ENCODE measurements at places on chromosomes 5 and 9. TPM values are rescaled to one million over a fixed set of nuclear protein-coding genes. Genes with fewer than 3 reads are reported as not detected.

DNA sequence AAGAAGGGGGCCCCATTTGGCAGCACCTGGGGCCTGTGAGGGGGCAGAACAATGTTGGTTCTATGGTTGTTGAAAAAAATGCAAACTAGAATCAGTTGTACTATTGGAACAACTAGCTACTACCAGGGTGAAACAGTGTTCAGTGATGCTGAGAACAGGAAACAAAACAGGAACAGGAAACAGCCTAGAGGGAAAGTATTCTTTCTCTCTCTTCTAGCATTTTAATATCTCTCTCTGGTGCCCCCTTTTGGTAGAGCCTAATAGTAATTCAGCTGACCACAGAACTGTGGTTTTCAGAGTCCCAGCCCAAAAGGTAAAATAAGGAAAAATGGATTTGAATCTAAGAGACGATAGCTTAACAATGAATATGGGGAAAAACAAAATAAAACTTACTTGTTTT lies 138.0 kb upstream of the KCNN2 start:
- DNase-seq = peak; percentile 4

DNA sequence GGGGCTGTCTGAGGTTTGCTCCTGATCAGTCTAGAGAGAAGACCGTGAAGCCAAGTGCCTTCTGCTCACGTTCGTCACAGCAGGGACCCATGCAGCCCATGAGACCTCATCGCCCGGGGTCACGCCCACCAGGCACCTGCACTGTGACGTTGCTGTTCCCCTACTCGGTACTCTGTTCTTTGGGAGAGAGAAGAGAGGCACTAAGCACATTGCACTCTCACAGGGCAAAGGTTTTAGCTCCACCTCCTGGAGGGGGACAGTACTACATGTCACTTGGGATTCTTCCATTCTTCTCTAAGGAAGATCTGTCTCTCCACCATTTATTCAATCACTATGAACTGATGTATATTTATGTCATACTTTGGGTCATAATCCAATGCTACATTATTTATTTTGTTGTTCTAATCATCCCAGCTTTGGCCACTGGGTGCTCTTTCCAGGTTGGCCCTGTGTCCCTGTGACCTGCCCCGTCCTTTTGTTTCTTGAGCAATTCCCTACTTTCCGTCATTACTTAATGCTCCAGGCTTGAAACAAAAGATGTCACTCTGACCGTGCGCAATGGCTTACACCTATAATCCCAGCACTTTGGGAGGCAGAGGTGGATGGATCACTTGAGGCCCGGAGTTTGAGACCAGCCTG lies 31.4 kb upstream of the BRD3 start:
- peak; percentile 56 for DNase-seq

Gene PRLR
- total RNA-seq = not detected

GRCh38 chr5:83009408-83009807 lies 67.8 kb downstream of the TMEM167A start:
- no peak for DNase-seq

DNA sequence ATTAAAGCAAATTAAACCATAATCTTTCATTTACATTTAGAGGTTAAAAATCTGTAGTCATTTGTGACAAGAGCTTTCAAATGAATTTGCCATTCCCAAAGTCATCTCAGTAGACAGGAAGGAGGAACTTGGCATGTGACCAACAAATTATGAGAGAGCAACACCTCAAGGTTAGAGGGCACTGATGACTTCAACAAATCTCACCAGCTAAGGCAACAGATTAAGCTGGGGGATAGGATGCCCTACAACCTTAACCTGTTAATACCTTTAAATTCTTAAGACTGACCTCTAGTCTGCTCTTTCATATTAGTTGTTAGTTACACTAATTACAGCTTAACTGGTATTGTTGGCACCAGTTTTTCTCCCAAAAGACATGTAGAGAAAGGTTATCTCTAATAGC lies 18.4 kb downstream of the POU5F2 start:
- DNase-seq = no peak

GRCh38 chr9:134317790-134318414 lies 8.4 kb upstream of the RXRA start:
- DNase-seq = no peak

DNA sequence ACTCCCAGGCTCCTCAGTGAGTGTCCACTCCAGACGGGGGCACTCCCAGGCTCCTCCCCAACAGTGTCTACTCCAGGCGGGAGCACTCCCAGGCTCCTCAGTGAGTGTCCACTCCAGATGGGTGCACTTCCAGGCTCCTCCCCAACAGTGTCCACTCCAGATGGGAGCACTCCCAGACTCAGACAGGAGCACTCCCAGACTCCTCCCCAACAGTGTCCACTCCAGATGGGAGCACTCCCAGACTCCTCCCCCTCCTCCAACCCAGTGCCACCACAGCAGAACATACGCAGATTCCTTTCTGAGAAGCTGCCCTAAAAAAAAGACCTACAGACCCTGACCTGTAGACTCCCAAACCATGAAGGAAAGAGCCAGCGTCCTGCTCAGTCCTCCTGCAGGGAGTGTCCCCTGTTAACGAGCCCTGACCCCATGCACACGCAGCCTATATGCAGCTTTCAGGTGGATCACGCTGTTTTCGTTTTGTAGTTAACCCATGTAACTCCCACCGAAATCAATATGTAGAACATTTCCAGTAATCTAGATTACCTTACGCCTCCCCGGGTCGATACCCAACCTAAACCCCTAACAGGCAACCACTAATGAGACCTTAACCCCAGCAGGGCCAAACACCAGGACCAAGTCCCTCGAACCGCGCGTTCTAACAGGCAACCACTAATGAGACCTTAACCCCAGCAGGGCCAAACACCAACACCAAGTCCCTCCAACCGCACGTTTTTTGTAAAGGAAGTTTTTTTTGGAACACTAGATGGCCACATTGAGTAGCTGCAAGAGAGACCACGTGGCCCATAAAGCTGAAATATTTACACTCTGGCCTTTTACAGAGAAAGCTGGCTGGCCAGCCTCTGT lies 15.7 kb downstream of the PNPLA7 start:
- DNase-seq = peak; percentile 64

GRCh38 chr5:71475788-71476384 lies 20.4 kb downstream of the BDP1 start:
- DNase-seq = peak; percentile 26

DNA sequence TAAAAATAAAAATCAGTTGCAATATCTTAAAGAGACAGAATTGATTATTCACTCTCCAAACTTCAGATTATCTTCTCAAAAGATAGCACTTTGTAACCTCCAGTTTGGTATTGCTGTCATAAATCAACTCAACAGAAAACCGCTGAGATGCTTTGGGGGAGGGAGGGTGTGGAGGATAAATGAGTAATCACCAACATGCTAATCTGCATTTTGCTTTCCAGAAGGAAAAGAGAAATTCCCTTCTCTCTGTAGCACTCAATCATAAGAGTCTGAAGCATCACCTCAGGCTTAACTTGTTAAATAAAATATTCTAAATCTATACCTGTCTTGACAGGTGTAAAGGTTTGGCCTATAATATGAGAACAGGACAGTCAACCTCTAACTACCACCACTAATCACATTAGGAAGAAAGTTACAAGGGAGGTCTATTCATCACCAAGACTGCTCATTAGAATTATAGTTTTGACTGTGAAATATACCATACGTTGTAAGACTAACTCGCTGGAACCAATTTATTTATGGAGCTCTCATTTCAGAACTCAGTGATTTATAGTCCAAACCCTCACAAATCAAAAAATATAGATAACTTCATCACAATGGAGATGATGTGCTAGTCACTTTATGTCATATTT lies 89.0 kb downstream of the PIK3R1 start:
- DNase-seq = no peak

Gene OR1Q1
- total RNA-seq = not detected

- DNase-seq = no peak
Measured at GRCh38 chr5:72167804-72168203, 60.5 kb downstream of the MAP1B start.

DNA sequence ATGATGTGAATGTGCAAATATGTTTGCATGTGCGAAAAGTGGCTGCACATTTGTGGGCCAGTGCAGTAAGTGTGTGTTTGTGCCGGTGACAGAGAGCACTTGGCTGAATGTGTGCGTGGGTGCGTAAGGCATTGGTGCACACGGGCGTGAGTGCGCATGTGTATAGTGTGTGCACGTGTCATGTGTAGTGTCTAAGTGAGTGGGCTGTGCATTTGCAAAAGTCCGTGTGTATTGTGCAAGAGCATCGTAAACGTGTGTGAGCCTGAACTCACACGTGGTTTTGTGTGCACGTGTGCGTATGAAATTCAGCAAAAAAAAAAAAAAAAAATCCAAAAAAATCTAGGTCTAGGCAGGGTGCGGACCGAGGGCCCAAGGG lies 6.5 kb upstream of the EBF1 start:
- no peak for DNase-seq

- no peak for DNase-seq
Measured at GRCh38 chr9:80501635-80502034, 929.9 kb downstream of the TLE4 start.

Gene SLC34A3
- total RNA-seq = not detected

Gene GRM6
- total RNA-seq = not detected

- DNase-seq = no peak
Measured at GRCh38 chr5:135395866-135396265, 3.2 kb downstream of the MACROH2A1 start.

- no peak for DNase-seq
Measured at GRCh38 chr9:75788006-75788634, 102.4 kb upstream of the PCSK5 start.

Gene SOX30
- total RNA-seq = not detected

DNA sequence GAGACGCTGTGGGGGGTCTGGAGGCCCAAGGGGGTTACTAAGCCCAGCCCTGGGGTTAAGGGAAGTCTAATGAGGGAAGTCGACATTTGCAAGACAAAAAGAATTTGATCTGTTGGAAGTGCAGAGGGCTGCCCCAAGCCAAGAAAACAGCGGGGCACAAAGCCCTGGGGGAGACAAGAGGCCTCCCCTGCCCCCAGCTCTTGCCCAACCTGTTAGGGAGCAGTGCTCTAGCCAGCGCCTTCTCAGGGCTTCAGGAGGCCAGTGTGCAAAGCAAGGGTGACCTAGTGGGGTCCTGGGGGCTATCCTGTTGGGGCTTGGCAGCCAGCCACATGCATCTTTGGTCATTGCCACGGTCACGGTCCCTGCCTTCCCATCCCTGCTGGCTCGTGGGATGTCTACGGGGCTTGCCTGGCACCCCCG lies 25.2 kb downstream of the GFI1B start:
- no peak for DNase-seq

Gene NXNL2
- not detected for total RNA-seq

GRCh38 chr9:132244582-132245455 lies 83.0 kb downstream of the NTNG2 start:
- no peak for DNase-seq

Gene ZNF883
- not detected for total RNA-seq

DNA sequence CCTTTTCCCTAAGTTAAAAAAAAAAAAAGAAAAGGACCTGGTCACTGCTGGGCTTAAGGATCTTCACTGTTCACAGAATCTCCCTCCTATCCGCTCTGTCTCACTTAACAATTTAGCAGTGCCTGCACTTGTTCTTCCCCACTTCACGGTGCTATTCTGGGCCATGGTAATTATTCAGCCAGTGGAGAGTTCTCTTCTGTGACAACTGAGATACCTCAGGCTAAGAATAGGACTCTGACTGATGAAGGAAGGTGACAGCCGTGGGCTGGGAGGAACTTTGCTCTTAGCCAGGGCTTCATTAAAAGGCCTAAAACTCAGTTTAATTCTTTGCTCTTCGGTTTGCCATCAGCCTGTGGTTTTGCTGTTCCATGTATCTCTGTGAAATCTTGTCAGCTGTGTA lies 51.9 kb upstream of the ENTREP1 start:
- no peak for DNase-seq

DNA sequence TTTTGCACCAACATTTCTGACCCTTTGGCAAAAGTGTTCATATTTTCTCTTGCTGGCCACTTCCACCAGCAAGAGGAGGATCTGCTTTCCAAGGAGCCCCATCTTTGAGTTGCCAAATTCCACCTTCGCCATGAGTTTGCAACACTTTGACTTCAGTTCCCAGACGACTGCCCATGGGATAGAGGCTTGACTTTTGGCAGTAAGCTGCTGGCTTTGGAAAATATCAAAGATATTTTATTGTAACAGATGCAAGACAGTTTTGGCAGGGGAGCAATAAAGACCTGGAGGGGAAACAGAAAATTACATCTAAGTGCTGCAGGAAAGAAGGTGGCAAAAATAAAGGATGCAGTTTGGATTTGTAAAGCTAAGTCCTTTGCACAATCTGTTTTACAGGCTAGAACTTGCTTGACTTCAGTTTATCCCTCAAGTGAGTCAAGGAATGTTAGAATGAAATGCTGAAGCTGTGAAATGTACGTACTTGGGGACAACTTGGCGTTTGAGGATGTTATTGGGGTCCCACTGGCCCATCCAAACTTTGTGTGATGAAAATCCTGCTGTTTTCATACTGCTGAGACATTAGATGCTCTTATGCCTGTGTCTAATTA lies 232.9 kb downstream of the GOLPH3 start:
- no peak for DNase-seq

Gene LHX3
- total RNA-seq = 0.07 TPM

DNA sequence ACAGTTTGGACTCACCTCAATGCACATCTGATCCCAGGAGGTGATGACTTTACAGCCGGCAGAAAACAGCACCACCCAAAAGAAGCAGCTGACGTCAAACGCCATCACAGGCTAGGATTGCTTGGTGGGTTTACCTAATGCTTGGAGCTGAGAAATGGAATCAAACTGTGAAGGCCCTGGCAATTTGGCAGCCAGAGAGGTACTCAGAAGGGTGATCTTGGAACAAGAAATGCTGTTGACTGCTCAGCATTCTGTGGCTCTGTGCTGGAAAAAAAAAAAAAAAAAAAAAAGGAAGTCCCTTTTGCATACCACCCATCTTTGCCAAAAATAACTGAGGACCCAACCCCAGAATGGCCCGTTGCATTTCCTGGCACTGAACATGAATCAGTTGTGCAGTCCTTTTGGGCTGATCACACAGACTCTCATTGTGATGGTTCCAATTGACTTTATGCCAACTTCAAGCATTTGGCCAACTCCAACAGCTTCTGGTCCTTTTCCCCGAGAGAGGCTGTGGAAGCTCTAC lies at the start of gene CD180:
TSS of gene CD180 (minus strand) at position 263 of the 523 bp plus-strand sequence. CDS start at position 105, 158 bp downstream.
- DNase-seq = no peak

Gene BTNL9
- 1.0 TPM for total RNA-seq

DNA sequence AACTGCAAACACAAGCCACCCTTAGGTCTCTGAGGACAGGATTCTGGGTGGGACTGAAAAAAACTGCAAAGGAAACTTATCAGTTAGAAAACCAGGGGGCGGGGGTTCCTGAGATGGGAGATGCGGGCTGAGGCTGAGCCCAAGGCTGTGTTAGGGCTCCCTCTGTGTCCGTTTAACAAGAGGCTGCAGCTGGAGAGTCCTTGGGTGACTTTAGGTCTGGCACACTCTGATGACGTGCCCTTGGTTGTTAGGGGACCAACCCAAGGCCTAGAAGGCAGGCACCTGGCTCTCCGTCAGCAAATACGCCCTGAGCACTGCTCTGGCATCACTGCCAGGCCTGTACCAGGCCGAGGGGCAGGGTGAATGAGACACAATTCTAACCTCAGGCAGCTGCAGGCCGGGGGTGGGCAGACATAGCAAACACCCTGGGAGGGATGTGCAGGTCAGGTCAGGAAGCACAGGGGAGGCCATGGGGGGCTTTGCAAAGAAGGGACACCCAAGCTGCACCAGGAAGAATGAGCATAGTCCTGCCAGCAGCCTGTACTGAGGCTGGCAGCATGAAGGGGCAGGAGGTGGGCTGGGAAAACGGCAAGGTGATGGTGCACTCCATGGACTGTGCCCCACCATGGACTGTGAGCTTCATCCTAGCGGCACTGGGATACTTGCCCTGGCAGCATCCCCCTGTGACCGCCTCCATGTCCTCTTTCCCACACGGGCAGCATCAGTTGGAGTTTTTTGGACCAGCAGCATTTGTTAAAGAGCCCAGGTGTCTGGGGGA lies 137.9 kb downstream of the GABBR2 start:
- DNase-seq = no peak

GRCh38 chr5:22787398-22787797 lies 65.7 kb downstream of the CDH12 start:
- no peak for DNase-seq
